ENCODE measurements at places on chromosomes 12 and 14.

GRCh38 chr12:25794571-25794970, 163.9 kb upstream of the RASSF8 start:
- no peak for DNase-seq

DNA sequence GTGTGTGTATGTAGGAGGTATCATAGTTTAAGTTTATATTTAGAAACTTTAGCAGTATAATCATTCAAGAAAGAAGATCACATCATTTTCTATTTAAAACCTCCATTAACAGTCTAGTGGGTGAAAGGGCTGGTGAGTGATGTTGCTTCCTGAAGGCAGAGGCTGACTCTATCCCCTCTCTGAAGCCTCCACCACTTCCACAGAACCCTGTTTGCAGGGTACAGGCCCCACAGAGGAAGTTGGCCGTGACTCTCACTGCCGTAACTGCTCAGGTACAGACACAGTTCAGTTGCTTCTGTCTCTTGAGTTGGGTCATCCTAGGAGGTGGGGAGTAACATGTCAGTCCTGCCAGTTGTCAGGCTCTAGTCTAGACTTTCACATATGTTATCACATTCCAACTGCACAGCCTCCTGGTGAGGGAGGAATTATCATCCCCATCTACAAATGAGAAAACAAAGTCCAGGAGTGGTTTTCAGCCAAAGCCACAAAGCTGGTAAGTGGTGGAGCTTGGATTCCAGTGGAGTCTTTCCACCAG, 31.5 kb downstream of the CFL2 start:
- no peak for DNase-seq

- peak; percentile 32 for DNase-seq
These were observed 28.8 kb upstream of the LRRC10 start for GRCh38 chr12:69639400-69640016.

DNA sequence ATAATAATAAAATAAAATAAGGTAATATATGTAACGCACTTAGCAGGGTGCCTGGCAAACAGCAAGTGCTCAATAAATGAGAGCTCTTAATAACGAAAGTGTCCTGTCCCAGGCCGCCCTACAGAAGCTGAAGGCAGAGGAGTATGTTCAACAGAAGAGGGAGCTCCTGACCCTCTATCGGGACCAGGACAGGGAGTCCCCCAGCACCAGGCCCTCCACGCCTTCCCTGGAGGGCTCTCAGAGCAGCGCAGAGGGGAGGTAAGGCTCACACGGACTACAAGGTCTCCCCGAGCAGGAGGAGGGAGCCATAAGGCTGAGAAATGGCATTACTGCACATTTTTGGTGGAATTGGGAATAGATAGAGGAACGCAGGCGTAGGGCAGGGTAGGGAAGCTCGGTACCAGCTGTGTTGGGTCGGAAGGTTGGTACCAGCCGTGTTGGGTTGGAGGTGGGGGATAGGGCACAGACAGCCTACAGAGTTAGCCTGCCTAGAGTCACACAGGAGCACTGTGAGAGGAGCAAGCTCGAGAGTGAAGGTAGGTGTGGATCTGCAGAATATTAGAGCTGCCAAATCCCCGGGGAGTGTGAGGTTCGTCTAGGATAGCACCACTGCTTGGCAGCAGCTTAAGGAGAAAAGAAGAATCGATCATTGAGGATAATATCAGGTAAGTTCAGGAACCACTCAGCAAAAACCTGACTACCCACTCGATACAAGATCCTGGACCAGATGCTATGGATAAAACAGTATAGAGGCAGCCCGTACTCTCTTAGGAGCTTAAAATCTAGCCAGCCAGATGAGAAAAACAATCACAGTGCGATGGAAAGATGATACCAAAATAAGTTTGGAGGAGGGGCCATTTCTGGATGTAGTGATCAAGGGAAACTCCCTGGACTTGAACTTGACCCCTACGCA, 15.3 kb downstream of the TNFRSF1A start:
- no peak for DNase-seq

DNA sequence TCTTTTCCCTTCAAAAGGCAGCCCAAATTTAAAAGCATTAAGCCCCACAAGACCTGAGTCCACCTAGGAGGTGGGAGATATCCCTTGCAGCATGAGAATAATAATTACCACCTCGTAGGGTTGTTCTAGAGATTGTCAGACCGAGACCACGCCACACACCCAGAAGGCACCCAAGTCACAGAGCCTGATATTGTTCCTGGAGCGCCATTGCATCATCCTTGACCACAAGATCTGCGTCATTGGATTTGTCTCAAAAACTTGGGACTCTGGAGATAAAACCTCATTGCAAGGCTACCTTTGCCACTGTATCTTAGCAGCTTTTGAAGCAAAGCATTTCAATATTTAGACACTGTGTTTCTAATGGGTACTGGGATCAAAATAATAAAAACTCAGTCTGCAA, 29.4 kb upstream of the PPP2R5C start:
- no peak for DNase-seq

DNA sequence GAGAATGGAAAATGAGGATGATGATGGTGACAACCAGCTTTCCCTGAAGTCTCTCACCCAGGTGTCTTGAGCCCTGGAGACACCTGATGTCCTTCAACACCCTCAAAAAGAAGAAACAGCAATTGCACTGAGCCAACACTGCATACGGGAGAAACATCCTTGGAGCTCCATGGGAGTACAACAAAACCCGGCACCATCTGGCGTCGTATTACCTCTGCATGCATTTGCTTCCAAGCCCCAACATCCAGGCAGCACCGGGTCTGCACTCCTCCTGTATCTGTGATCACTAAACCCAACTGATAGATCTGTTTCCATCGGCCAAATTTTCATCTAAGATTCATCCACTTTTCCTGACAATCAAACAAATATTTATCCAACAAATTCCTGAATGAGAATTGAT, 249.9 kb downstream of the DPF3 start:
- no peak for DNase-seq

DNA sequence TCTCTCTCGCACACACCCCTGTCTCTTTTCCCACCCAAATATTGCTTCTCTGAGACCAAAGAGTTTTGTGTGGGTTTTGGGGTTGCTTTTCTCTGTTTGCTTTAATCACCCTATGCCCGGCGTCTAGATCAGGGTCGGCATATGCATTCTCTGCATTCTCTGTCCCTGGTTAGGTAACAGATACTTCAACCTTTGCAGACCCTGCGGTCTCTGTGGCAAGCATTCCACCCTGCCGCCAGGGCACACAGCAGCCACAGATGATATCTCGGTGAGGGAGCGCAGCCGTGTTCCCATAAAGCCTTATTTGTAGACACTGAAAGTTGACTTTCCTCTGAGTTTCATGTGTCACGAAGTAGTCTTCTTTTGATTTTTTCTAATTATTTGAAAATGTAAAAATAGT, 110.4 kb upstream of the FZD10 start:
- DNase-seq: no peak

- DNase-seq: no peak
These were observed 472.9 kb downstream of the NELL2 start for GRCh38 chr12:44403185-44403584.

DNA sequence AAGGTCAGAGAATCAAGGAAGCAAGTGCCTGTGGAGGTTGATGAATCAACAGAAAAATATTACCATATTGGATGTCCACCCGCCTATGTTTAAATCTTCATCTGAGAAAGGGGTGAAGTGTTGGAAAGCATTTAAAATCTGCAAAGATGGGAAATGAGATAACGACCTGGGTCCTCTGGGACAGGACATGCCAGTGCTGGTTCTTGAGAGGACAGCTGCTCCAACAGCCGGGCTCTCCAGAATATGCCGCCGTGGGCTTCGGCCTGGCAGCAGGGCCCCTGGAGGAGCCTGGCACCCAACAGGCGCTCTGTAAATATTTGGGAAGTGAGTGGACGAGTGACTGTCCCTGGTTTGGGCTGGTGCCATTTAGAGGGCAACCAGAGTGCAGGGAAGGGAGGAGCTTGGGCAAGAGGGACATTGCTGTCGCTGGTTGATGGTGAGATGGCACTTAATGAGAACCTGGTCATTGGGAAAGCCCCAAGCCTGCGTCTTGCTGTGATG, 129.9 kb downstream of the KCNA5 start:
- DNase-seq: no peak

GRCh38 chr14:104938436-104938835, 13.8 kb downstream of the PLD4 start:
- DNase-seq: no peak

- no peak for DNase-seq
These were observed 18.0 kb upstream of the CTDSP2 start for GRCh38 chr12:57864442-57865083.

DNA sequence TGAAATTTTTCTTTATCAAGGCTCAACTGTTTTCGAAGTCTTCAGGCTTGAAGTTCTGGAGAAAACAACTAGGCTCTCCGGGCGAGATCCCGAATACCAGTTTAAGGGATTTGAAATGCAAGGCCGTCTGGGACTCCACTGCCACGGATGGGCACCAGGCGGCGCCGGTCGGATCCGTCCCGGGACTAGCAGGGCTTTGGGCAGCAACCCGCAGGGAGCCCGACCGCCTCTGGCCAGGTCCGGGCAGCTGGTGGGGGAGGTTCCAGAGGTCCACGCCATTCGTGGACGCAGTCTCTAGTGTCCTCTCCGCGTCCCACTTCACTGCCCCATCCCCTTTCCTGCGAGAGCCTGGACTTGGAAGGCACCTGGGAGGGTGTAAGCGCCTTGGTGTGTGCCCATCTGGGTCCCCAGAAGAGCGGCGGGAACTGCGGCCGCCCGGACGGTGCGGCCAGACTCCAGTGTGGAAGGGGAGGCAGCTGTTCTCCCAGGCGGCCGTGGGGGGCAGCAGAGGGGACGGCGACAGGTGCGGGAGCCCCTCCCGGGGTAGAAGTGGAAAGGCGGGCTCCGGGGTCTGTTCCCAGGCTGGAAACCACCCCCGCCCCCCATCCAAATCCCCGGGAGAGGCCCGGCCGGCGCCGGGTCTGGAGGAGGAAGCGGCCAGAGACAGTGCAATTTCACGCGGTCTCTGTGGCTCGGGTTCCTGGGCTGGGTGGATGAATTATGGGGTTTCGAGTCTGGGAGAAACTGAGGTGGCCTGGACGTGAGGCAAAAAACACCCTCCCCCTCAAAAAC, 838 bp upstream of the ERBB3 start:
- peak; percentile 34 for DNase-seq

DNA sequence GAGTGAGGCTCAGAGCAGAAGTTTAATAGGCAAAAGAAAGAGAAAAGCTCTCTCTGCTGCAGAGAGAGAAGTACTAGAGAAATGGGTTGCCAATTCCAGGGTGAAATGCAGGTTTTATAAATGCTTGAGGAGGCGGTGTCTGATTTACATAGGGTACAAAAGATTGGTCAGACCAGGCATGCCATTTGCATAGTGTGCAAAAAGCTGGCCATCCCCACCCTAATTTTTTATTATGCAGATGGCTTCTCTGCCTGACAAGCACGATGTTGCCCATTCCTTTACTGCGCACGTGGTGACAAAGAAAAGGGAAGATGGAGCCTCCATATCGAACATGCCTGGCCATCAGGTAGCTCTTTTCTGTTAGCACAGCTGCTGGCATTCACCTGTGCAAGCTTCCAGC, 209.3 kb upstream of the PPFIA2 start:
- DNase-seq: no peak

DNA sequence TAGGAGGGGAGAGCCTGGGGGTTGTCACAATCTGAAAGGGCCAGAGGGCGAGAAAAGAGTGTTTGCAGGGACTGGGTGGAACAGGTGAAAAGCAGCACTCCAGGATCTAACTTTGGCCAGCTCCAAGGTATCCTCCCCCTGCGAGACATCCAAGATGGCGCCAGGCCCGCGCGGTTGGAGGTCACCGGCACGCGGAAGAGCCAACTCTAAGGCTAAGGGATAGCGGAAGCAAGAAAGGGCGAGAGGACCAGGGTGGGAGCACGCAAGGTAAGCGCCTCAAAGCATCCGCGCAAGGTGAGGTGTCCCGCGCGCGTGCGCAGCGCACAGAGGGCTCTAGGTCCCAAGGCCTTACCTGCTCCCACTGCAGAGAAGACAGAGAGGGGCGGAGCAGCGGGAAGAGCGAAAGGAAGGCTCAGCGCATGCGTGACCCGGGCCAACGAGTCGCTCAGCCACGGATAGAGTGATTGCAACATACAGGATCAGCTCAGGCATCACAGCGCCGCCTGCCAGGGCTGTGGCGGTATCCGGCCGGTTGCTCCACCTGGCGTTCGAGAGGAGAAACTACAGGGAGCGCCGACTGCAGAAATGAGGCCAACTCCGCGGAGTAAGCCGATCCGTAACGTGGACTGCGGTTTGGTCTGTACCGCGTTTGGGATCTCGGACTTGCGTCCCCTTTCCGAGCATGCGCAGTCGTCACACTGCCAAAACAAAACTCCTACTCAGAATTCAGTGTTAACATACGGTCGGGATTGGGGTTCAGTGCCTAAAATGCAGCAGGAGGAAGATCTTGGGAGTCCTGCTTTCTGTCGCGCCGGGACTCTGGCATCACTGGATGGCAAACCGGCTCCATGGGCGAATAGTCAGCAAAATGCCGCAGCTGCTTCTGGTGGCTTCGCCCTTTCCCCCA, at the start of gene ATP5MC2:
Gene ATP5MC2, minus strand, starts transcription at position 383 of the 907 bp plus-strand sequence. CDS start 3,469 bp downstream, outside the sequence.
- DNase-seq: peak; percentile 96

DNA sequence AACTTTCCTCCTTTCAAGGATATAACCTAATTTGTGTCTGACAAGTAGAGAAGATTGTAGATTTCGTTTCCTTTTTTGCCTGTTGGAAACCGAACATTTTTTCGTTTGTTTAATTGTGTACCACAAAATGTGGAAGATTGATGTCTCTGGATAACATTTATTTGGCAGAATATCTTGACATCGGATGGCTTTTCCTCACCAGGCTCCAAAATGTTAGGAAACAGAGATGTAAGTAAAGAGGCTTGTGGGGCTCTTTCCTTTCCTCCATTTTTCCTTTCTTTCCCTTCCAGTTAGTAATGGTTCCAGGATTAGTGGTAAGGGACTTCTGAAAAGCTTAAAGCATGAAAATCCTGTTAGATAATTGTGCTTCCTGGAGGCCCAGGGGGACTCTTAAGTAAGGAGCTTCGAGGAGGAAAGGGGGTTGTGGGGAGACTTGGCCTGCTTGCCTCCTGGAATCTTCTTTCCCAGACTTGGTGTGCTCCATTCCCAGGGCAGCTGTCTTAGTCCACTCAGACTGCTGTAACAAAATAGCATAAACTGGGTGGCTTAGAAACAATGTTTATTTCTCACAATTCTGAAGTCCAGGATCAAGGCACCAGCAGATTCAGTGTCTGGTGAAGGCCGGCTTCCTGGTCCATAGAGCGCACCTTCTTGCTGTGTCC, 243.1 kb upstream of the PWP1 start:
- DNase-seq: no peak
